ENCODE measurements at places on chromosomes 5 and 9. TPM values are rescaled to one million over a fixed set of nuclear protein-coding genes. Genes with fewer than 3 reads are reported as not detected.

The CAVIN4 gene
- not detected for total RNA-seq

The FAM221B gene
- not detected for total RNA-seq

The FOXD4 gene
- total RNA-seq, result not detected

The PCAT7 gene
- total RNA-seq, result not detected
